CD8-positive, alpha-beta T cell (primary cell): ENCODE measurements at places on chromosomes 4 and X.

- DNase-seq, result no peak
Observed at GRCh38 chr4:143380629-143381028, 44.0 kb downstream of the GAB1 start.

DNA sequence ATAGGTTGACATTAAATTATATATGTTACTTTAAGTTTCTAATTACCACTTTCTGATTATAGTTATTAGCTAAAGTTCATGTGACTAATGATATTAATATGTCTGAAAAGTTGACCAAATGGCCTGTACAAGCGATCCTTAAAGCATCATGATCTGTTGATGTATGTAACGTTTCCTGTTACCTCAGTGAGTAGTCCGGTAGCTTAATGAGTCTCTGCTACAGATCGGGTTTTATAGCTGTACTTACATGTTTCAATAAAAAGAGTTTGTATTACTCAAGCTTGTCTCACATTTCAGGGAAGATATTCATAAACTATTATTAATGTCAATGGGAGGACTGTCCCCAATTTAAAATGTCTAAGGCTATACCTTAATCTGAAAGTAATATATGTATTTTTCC is 246.3 kb downstream of the PPP3CA start:
- DNase-seq, result no peak

DNA sequence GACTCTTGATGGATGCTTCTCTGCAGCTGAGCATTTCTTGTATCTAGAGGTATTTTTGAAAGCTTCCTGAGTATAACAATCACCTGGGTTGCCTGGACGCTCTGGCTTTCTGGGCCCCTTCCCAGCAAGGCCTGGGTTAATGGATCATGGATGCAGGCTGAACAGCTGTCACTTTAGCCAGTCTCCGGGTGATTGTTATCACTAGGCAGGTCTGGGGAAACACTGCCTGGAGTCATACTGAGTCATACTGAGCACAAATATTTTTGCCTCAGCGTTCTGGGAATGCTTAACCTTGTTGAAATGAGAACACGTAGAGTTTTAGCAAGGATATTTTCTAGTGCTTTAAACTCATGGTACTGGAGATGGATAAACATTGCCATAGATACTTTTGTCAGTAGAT is 102.6 kb downstream of the PHEX start:
- DNase-seq, result no peak

DNA sequence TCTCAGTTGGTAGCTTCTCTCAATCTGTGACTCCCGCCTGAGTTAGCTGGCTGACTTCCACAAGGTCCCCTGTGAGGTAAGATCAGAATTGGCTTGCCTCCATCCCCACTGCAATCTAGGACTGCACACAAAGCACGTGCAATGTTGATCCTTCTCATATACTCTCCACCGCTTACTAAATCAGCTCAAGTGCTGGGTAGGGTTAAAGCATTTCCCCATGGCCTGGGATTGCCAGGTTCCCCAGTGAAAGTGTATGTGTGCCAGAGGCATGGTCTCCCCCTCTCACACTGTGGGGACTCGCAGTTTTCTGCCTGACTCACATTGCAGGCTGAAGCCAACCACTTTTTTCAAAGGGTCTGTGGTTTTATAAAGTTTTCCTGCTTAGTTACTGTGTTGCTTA is 886.9 kb downstream of the FAM133A start:
- no peak for DNase-seq

DNA sequence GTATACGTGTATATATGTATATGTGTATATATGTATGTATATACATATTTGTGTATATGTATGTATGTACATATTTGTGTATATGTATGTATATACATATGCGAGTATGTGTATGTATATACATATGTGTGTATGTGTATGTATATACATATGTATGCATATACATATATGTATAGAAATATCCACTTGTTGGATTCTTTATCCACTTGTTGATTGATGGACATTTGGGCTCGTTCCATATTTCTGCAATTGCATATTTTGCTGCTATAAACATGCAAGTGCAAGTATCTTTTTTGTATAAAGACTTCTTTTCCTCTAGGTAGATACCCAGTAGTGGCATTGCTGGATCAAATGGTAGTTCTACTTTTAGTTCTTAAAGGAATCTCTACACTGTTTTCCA is 25.5 kb upstream of the NHSL2 start:
- no peak for DNase-seq

DNA sequence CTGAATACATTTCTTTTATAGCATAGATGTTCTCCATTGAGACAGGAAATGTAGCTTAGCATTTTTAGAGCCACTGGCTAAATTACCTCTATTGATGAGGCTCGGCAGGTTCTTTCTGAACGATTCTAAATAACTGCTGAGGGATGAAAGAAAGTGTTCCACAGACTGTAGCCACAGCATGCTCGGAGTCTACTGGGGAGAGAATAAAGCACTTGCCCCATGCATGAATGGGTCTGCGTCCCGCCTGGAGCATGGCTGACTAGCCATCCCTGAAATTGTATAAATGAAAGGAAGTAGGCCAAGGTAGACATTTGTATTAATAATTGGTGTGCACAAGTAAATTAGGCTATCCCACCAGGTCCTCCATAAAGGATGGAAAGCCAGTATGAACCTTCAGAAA is 269.8 kb downstream of the COL25A1 start:
- no peak for DNase-seq

DNA sequence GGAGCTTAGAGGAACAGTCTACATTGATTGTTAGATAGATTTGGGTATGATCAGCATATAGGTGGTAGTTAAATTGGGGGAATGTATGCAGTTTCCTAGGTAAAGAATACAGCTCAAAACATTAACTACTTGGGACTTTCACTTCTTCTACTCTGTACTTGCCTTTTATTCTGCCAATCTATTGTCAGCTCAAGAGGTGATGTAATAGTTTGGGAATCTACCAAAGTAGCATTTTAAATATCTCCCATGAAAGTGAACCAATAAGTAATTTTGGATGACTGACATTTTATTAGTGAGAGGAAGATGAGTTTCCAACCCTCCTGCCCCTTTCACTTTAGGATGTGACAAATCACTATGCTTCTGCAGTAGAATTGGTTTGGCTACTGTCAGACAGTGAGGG is 43.4 kb downstream of the NUDT6 start:
- no peak for DNase-seq

DNA sequence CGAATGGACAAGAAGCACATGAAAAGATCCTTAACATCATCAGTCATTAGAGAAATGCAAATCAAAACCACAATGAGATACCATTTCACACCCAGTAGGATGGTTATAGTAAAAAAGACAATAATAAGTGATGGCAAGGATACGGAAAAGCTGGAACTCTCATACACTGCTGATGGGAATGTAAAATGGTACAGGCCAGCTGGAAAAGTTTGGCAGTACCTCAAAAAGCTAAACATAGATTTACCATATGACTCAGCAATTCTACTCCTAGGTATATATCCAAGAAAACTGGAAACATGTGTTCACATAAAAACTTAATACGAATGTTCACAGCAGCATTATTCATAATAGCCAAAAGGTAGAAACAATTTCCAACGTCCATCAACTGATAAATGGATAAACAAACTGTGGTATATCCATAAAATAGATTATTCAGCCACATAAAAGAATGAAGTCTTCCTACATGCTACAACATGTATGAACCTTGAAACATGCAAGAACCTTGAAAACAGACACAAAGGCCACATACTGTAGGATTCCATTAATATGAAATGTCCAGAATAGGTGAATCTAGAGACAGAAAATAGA is 11.9 kb downstream of the RPS6KA3 start:
- no peak for DNase-seq

DNA sequence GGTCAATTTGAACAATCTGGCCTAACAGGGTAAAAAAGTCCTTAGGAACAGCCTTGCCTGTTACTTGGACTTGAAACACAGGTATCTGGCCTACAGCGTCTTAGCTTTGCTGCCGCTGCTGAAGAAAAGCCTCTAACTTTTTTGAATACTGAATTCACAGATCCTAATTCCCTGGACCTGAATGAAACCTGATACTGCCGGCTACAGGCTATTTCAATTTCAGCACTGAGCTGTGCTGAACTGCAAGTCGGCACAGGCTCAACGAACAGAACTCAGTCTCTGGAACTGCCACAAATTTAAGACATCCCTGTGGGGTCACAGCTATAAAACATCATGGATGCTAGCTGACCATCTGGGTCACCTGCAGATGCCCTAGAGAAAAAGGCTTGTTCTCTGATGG is 7.2 kb downstream of the NR0B1 start:
- DNase-seq, result no peak

DNA sequence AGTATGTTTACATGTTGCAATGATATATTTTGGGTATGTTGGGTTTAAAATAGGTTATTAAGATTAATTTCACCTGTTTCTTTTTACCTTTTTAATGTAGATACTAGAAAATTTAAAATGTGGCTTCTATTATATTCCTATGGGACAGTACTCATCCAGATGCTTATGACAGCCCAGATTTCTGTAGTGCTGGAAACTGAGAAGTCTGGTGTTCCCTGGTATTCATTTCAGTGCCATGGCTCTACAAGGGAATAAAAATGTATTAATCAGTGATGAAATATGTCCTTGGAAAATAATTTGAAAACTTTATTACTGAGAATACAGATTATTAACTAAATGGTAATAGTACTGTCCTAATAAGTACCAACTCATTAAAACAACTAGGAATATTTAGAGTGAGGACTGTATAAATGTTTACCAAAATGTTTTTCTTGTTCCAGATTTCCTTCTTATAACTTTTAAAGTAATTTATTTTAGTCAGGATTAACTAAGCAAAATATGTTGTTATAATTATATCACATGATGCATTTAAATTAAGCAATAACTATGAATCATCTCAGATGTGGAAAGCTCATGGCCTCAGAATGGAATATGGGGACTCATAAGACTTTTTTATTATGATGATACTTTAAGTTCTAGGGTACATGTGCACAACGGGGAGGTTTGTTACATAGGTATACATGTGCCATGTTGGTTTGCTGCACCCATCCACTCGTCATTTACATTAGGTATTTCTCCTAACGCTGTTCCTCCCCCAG is 25.3 kb downstream of the ARHGAP24 start:
- no peak for DNase-seq

DNA sequence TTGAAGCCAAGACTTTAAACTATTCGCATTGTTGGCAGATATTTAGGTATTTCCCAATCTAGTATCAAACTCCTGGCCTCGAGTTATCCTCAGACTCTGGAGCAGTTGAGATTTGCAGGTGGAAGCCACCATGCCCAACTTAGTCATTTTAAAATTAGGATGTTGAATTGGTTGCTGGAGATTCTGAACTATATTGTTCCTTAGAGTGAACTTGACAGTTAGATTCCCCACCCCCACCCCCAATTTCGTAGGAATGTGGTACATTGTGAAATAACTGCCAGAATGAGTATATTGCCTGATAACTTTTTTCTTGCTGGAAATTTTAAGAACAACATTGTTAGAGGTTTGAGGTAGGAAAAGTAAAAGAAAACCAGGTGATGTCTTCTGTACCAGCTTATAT is 2.3 kb downstream of the NOCT start:
- no peak for DNase-seq

GRCh38 chr4:28073860-28074555 is 1213.4 kb downstream of the STIM2 start:
- no peak for DNase-seq

- no peak for DNase-seq
Observed at GRCh38 chr4:26717332-26717731, 133.4 kb downstream of the TBC1D19 start.
